ENCODE measurements at places on chromosomes 1 and 21. TPM values are rescaled to one million over a fixed set of nuclear protein-coding genes. Genes with fewer than 3 reads are reported as not detected.

CD2 gene
- 151 TPM for total RNA-seq

- H3K27me3 ChIP-seq = no peaks in the 10 kb centered on the region
- peaks cover 14% of the 10 kb centered on the region for H3K4me1 ChIP-seq
- no peak for DNase-seq
Observed at GRCh38 chr21:36162631-36163030, 6.0 kb downstream of the DOP1B start.

DNA sequence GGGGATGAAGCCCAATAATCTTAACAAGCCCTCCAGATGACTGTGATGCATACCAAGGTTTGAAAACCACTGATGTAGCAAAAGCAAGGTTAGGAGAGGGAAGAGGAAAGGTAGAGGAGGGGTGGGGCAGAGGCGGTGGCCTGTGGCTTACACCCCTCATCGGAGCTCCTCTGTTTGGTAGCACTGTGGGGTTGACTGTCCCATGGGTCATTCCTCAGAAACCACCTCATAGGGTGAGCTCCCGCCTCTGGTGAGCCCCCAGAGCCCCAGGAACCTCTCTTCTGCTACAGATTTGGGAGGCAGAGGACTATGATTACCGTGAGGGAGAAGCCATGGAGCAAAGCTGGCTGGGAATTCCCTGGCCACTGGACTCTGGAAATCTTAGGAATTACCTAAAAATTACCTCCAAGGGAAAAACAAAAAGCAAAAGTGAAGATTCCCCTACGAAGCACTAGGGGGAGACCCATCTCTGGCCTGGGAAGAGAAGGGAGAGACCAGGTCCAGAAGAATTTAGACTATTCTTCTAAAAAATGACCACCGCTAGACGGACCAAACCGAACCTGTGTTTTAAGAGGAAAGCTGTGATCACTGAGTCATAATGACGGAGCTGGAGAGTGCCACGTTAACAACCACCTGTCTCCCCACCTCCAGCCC is 1.5 kb upstream of the RASSF5 start:
- H3K27me3 ChIP-seq = peaks cover 21% of the 10 kb centered on the region
- H3K4me3 ChIP-seq = no peak overlapping the region
- H3K36me3 ChIP-seq = no peaks in the 10 kb centered on the region
- DNase-seq = no peak
- no peak overlapping the region for H3K27ac ChIP-seq

KRTAP7-1 gene
- not detected for total RNA-seq

FCRL1 gene
- 0.60 TPM for total RNA-seq

- H3K27ac ChIP-seq = no peak overlapping the region
- H3K4me3 ChIP-seq = no peak overlapping the region
- DNase-seq = no peak
- H3K27me3 ChIP-seq = no peaks in the 10 kb centered on the region
- H3K36me3 ChIP-seq = no peaks in the 10 kb centered on the region
Observed at GRCh38 chr1:194813096-194813495, 1626.7 kb upstream of the B3GALT2 start.

DNA sequence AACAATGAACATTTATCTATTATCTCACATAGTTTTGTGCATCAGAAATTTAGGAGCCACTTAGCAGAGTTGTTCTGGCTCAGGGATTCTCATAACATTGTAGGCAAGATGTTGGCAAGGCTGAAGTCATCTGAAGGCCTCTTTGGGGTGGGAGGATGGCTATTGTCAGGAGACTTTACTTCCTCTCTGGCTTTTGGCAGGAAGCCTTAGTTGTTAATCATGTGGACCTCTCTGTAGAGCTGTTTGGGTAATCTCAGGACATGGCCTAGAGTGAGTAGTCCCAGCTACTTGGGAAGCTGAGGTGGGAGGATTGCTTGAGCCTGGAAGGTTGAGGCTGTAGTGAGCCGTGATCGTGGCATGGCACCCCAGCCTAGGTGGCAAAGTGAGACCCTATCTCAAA is 40.2 kb downstream of the RASAL2 start:
- no peaks in the 10 kb centered on the region for H3K36me3 ChIP-seq
- DNase-seq = no peak

C8B gene
- total RNA-seq = not detected

- no peak overlapping the region for H3K4me3 ChIP-seq
- no peak for DNase-seq
- no peaks in the 10 kb centered on the region for H3K36me3 ChIP-seq
- no peaks in the 10 kb centered on the region for H3K27me3 ChIP-seq
- H3K4me1 ChIP-seq = no peaks in the 10 kb centered on the region
Observed at GRCh38 chr1:48969971-48970370, 193.3 kb upstream of the BEND5 start.

DNA sequence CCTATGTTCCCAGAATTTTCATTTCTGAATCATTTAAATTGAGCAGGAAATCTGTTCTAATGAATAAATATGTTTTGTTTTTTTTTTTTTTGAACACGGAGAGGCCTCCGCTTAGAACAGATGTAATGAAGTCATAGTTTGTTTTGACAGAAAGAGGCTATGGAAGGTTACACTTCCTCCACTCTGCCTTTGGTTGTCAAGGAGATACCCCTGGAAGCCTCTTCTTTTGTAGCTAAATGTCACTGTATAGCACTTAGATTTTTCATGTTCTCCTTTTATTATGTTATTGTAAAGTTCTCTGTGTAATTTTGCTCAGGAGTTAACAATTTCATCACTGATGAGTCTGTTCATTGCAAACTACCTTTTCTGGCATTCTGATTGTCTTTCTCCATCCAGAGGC is 22.7 kb upstream of the GNG12 start:
- no peaks in the 10 kb centered on the region for H3K36me3 ChIP-seq
- peaks cover 17% of the 10 kb centered on the region for H3K27me3 ChIP-seq
- H3K4me3 ChIP-seq = no peak overlapping the region
- no peaks in the 10 kb centered on the region for H3K4me1 ChIP-seq

CENPL gene
- total RNA-seq = 3.8 TPM

ESRRG gene
- total RNA-seq = not detected

ETV3L gene
- not detected for total RNA-seq

GRCh38 chr1:8875216-8875861 is 3.1 kb downstream of the ENO1 start:
- peak overlapping the region; percentile 17 for H3K27ac ChIP-seq
- no peaks in the 10 kb centered on the region for H3K27me3 ChIP-seq
- H3K4me1 ChIP-seq = peaks cover 84% of the 10 kb centered on the region
- no peak overlapping the region for H3K4me3 ChIP-seq

TMEM125 gene
- not detected for total RNA-seq

GRCh38 chr1:203402152-203402551 is 51.2 kb upstream of the FMOD start:
- no peak overlapping the region for H3K4me3 ChIP-seq
- H3K27ac ChIP-seq = no peak overlapping the region
- DNase-seq = no peak
- H3K4me1 ChIP-seq = no peaks in the 10 kb centered on the region
- no peaks in the 10 kb centered on the region for H3K36me3 ChIP-seq

GRCh38 chr1:222792744-222793143 is 22.1 kb upstream of the DISP1 start:
- no peaks in the 10 kb centered on the region for H3K4me1 ChIP-seq
- no peak overlapping the region for H3K27ac ChIP-seq
- no peaks in the 10 kb centered on the region for H3K27me3 ChIP-seq
- no peaks in the 10 kb centered on the region for H3K36me3 ChIP-seq
- no peak for DNase-seq
- no peak overlapping the region for H3K4me3 ChIP-seq

HAO2 gene
- not detected for total RNA-seq

DNA sequence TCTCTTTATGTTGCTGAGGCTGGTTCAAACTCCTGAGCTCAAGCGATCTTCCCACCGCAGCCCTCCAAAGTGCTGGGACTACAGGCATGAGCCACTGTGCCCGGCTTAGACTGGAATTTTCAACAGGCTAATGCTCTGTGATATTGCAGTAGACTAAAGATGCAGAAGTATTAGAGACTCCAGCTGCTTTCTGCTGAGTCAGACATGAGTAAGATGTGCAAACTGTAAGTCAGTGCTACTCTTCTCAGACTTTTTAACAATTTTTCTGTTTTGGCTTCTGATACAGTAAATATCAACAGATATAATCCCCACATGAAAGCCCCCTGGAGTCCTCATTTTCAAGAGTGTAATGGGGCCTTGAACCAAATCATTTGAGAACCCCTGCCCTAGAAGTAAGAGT is 29.3 kb upstream of the NLRP3 start:
- H3K27ac ChIP-seq = no peak overlapping the region
- no peaks in the 10 kb centered on the region for H3K36me3 ChIP-seq
- H3K4me3 ChIP-seq = no peak overlapping the region
- no peaks in the 10 kb centered on the region for H3K27me3 ChIP-seq
- peaks cover 16% of the 10 kb centered on the region for H3K4me1 ChIP-seq
- no peak for DNase-seq

DNA sequence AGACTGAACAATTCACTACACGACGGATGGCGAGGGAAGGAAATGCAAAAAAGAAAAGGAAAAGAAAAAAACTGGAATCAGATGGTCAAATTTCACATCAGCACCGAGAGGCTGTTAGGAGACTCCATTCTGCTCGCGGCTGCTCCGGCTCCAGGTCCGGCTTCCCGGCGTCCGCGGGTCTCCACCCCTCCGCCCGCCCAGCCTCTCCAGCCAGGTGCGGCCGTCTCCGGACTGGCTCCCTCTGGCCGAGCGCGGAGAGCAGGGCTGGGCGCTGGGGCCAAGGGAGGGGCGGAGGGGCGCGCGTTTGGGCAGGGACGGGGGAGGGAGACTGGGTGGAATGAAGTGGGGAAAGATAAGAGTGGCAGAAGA is 332 bp downstream of the KCNJ6 start:
- H3K27me3 ChIP-seq = peaks cover 55% of the 10 kb centered on the region
- H3K36me3 ChIP-seq = no peaks in the 10 kb centered on the region
- H3K27ac ChIP-seq = no peak overlapping the region
- no peak overlapping the region for H3K4me3 ChIP-seq
- H3K4me1 ChIP-seq = no peaks in the 10 kb centered on the region

DNA sequence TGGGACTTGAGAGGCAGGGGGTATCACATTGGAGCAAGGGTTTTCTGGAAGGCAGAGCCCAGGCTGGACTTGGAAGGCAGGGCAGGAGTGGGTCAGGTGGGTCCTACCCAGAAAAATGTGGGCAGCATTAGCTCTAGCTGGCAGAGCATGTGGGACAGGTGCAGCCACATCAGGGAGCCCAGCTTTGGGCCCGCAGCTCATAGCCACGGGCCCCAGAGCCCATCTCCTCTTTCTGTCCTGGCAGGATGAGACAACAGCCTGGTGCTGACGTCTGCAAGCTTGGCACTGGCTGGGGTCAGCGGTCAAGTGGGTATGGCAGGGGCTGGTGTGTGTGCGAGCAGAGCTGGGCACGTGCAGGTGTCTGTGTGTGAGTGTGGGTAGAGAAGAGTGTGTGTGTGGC is 154.7 kb downstream of the GRIK3 start:
- H3K27me3 ChIP-seq = peaks cover 6% of the 10 kb centered on the region
- no peak overlapping the region for H3K27ac ChIP-seq
- no peak overlapping the region for H3K4me3 ChIP-seq

DNA sequence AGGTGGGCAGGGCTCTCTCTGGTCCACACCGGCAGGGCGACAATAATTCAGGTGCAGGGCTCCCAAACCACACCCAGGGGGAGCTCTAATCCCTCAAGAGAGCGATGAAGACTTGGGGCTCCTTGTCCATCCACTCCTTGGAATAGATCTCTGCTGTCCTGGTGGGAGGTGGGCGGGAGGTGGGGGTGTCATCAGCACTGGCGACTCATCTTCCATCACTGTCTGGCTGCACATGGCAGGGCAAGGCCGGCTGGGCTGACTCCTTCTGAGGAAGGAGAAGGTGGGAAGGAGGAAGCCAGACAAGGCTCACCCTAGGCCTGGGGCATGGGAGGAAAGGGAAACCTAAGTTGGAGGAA is 29.3 kb downstream of the TNNT2 start:
- no peak overlapping the region for H3K4me3 ChIP-seq
- H3K27me3 ChIP-seq = peaks cover 17% of the 10 kb centered on the region
- H3K4me1 ChIP-seq = no peaks in the 10 kb centered on the region
- DNase-seq = no peak
- H3K36me3 ChIP-seq = no peaks in the 10 kb centered on the region

VWA5B1 gene
- total RNA-seq = 0.08 TPM

- no peak for DNase-seq
- H3K27ac ChIP-seq = no peak overlapping the region
- H3K4me3 ChIP-seq = no peak overlapping the region
- no peaks in the 10 kb centered on the region for H3K36me3 ChIP-seq
- no peaks in the 10 kb centered on the region for H3K27me3 ChIP-seq
Observed at GRCh38 chr1:55916481-55916880, 662.9 kb downstream of the PLPP3 start.

- H3K36me3 ChIP-seq = no peaks in the 10 kb centered on the region
- H3K4me3 ChIP-seq = no peak overlapping the region
- no peak overlapping the region for H3K27ac ChIP-seq
- DNase-seq = no peak
- no peaks in the 10 kb centered on the region for H3K4me1 ChIP-seq
Observed at GRCh38 chr1:157111396-157112165, 12.0 kb upstream of the ETV3L start.

GRCh38 chr1:214316593-214316992 is 35.6 kb downstream of the SMYD2 start:
- peaks cover 48% of the 10 kb centered on the region for H3K36me3 ChIP-seq
- H3K27me3 ChIP-seq = no peaks in the 10 kb centered on the region
- no peak overlapping the region for H3K4me3 ChIP-seq
- H3K4me1 ChIP-seq = no peaks in the 10 kb centered on the region
- H3K27ac ChIP-seq = no peak overlapping the region

MUTYH gene
- 57.9 TPM for total RNA-seq

DNA sequence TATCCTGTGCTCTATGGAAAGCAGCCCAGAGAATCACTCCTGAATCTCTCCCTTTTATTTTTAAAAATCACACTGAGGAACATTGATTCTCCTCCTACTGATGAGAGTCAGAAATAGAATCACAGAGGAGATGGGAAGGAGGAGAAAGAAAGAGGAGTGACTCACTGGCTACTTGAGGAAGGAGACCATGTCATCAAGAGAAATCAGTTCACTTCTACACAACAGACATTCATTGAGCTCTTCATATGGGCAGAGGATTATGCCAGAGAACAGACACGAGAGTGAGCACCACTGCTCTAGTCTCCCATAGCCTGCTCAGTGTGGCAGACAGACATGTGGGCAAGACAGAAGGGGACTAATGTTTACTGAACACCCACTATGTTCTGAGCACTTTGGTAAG is 44.2 kb downstream of the RAB3B start:
- no peak overlapping the region for H3K4me3 ChIP-seq
- H3K27ac ChIP-seq = no peak overlapping the region
- no peak for DNase-seq
- no peaks in the 10 kb centered on the region for H3K27me3 ChIP-seq
- no peaks in the 10 kb centered on the region for H3K36me3 ChIP-seq
- no peaks in the 10 kb centered on the region for H3K4me1 ChIP-seq

ZBTB8A gene
- not detected for total RNA-seq

CYP4A11 gene
- total RNA-seq = not detected

GRCh38 chr1:30312226-30312625 is 411.2 kb downstream of the MATN1 start:
- H3K4me3 ChIP-seq = no peak overlapping the region
- no peaks in the 10 kb centered on the region for H3K36me3 ChIP-seq
- no peaks in the 10 kb centered on the region for H3K4me1 ChIP-seq
- no peak overlapping the region for H3K27ac ChIP-seq

GRCh38 chr1:46197560-46197963 is 672 bp downstream of the POMGNT1 start:
- peaks cover 31% of the 10 kb centered on the region for H3K36me3 ChIP-seq
- H3K27ac ChIP-seq = no peak overlapping the region
- H3K27me3 ChIP-seq = no peaks in the 10 kb centered on the region
- peak overlapping the region; percentile 81 for H3K4me3 ChIP-seq

All from CD4-positive, alpha-beta T cell (primary cell).